Aorta (tissue), 5 donors: ENCODE measurements at places on chromosomes 2 and 18. TPM values are rescaled to one million over a fixed set of nuclear protein-coding genes. Genes with fewer than 3 reads are reported as not detected.

The PLEK gene
- 32.9 TPM for total RNA-seq

The MROH2A gene
- not detected for total RNA-seq

GRCh38 chr18:42114310-42114943 is 159.4 kb downstream of the PIK3C3 start:
- no peak for DNase-seq

DNA sequence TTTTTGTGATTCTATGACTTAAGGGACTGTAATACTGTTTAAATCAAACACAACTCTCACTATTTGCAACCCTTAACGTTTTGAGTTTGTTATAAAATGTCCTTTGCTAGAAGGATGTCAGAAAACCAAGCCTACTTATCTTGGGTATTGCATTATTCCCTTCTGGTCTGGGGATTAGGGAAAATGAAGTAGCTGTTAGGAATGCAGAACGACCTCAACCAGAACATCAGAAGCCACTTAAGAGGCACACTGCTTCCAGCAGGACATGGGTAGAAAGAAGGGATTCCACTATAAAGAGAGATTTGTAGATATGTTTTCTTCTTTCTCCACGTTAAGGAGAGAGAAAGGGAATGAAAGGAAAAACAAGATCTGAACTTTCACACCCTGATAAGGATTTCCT is 101.2 kb downstream of the SETBP1 start:
- no peak for DNase-seq

DNA sequence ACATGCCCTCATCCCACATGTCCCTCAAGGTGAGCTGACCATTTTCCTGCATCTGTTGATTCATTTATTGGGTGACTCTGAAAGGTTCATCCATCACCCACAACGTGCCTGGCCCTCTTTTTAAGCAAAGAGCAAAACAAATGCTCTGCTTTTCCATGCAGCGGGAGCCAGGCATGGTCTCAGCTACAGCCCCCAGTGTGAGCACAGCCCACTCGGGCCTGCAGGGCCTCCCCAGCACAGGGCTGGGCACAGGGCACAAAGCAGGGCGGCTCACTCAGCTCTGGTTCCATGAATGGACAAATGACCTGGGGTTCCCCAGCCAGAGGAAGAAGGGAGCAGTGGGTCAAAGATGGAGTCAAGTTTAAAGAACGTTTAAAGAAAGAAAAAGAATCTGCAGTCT is 24.1 kb upstream of the OTOS start:
- peak; percentile 14 for DNase-seq

DNA sequence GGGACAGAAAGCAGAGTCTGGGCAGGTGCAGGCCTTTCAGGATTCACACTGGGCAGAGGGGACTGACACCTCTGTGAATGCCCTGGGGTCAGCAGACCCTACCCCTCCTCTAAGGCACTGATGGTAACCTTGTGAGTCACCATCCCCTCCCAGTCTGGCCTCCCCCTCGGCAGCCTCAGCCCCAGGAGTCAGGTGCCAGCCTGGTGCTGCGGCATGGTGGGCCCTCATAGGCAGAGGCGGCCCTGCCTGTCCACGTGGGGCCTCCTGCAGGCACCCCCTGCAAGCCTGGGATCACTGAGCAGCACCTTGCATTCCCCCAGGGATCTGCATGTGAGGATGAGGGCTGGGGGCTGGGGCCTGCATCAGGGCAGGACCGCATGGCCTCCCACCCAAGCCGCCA is 4.8 kb upstream of the GPR17 start:
- no peak for DNase-seq

DNA sequence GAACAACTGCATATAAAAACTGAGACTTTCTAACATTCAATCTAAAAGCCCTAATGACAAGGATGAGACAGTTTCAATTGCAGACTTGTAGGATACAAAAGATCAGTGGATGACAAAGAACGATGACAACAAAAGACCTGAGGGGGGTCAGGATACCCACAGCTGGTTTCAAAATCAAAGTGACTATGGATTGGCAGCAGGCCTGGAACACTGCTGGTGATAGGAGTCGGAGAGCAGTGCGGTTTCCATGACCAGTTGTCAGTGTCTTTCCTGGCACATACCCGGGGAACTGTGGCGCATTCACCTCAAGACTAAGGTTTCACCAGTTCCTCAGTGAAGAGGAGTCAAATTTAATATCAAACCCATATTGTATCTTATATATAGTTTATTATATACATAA is 42.0 kb downstream of the EHD3 start:
- DNase-seq = no peak

- no peak for DNase-seq
Measured at GRCh38 chr2:14641116-14641515, 8.6 kb downstream of the LRATD1 start.

DNA sequence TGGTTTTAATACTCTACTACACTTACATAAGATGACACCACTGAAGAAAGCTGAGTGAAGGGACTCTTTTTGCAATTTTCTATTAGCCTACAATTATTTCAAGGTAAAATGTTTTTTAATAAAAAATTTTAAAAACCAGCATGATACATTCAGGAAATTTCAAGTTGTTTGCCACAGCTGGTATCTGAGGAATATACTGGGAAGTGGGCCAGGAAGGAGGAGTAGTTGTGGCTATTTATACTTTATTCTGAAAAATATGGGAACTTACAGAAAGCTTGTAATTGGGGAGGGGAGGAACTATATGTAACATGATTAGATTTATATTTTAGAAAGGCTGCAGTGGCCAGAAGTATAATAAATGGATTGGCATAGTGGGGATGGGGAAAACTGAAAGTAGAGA is 40.8 kb downstream of the WDR35 start:
- DNase-seq = no peak
